ENCODE measurements at places on chromosomes 2 and 18. TPM values are rescaled to one million over a fixed set of nuclear protein-coding genes. Genes with fewer than 3 reads are reported as not detected.

DSG4 gene
- not detected for total RNA-seq

GRCh38 chr18:31380912-31381311 lies 4.3 kb downstream of the DSG4 start:
- no peak for DNase-seq
- no peak overlapping the region for H3K27ac ChIP-seq
- H3K36me3 ChIP-seq = no peaks in the 10 kb centered on the region
- no peaks in the 10 kb centered on the region for H3K27me3 ChIP-seq
- no peaks in the 10 kb centered on the region for H3K4me1 ChIP-seq

GRCh38 chr2:45649858-45650811 lies 1.3 kb upstream of the PRKCE start:
- DNase-seq = peak; percentile 76
- H3K36me3 ChIP-seq = no peaks in the 10 kb centered on the region
- no peaks in the 10 kb centered on the region for H3K27me3 ChIP-seq
- H3K27ac ChIP-seq = peak overlapping the region; percentile 99
- peak overlapping the region; percentile 84 for H3K4me3 ChIP-seq
- peaks cover 14% of the 10 kb centered on the region for H3K4me1 ChIP-seq

DNA sequence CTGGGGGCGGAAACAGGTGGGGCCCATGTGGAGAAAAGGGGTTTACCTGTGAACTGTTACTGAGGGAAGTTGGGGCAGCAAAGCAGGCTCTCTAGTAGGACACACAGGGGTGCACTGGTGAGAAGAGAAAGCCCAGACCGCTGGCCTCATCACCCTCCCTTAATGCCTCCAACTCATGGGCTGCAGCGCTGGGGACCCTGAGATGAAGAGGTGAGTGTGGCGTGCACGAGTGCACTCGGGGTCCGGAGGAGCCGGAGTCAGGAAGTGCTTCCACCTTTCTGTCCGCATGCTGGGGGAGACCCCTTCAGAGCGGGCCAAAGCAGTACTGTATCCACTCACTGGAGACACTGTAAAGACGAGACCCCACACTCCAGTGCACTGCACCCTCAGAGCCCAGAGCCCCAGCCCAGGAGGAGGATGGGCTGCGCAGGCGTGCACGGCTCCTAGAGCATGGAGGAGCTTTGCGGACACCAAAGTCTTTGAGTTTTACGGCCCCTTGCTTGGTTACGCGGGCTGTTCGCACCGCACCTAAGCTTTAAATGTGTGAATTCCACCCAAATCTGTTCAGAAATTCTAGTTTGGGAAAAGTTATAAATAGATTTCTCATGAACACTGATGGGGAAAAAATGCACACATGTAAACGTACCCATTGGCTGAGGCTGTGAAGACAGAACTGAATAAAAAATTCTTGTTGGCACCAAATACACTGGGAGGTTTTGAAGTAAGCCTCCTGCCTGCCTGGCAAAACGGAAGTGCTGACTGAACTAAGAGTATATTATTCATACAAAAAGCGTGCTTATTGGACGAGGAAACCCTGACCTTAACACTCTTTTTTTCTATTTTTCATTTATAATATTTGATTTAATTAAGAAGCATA lies 45.4 kb upstream of the PPP4R1 start:
- no peaks in the 10 kb centered on the region for H3K4me1 ChIP-seq
- H3K27ac ChIP-seq = no peak overlapping the region
- DNase-seq = no peak
- H3K4me3 ChIP-seq = no peak overlapping the region
- H3K27me3 ChIP-seq = no peaks in the 10 kb centered on the region
- H3K36me3 ChIP-seq = no peaks in the 10 kb centered on the region

DNA sequence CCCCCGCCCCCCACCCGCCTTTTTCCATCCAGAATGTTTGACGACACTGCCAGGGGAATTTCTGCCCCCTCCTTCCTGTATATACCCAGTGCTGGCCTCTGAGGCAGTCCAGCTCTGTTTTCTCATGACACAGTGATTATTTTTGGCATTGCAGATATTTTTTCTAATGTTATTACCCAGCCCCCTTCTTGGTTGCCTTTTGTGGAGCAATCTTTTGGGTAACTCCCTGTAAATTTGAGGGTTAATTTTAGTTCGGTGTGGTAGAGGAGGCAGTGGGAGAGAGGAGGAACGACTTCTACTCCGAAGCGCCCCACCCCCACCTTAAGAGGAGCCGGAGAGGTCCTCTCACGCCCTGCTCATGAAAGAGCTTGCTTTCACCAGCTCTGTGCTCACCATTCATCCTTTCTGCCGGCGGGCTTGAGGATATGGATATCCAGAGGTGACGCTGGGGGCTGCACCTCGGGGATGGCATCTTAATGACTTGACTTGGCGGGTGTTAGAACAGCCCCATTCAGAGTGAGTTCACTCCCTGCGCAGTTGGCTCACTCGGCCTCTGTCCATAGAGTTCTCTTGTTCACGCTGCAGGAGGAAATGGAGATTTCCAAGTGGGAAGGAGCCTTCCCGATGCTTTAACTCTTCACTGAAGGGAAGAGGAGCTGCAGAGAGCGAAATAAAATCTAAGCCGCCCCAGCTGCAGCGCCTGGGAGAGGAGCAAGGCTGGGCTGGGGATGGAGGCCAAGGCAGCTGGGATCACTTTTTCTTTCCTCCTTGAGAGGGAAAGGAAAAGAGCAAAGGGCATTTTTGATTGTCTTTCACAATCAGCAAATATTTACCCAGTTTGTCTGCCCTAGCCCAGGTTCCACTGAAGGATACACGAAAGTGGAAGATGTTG lies 38.4 kb downstream of the EPAS1 start:
- H3K4me3 ChIP-seq = peak overlapping the region; percentile 38
- H3K27ac ChIP-seq = peak overlapping the region; percentile 92

RPRM gene
- total RNA-seq = not detected

- DNase-seq = no peak
- no peak overlapping the region for H3K27ac ChIP-seq
- H3K4me1 ChIP-seq = no peaks in the 10 kb centered on the region
- no peaks in the 10 kb centered on the region for H3K27me3 ChIP-seq
These were observed 242.6 kb upstream of the FBXO11 start for GRCh38 chr2:48148841-48149430.

- no peak for DNase-seq
- no peaks in the 10 kb centered on the region for H3K27me3 ChIP-seq
- no peaks in the 10 kb centered on the region for H3K4me1 ChIP-seq
These were observed 38.6 kb downstream of the CABLES1 start for GRCh38 chr18:23173912-23174311.

C2orf76 gene
- 10.9 TPM for total RNA-seq

DNA sequence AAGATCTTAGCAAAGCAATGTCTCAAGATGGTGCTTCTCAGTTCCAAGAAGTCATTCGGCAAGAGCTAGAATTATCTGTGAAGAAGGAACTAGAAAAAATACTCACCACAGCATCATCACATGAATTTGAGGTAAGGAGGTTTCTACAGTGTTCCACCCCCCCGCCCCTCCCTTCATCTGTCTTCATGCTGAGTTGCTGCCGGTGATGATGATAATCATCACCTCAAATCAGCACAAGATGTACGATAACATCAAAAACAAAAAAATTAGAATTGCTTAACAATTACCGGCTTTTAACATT lies 14.6 kb downstream of the UGP2 start:
- no peak overlapping the region for H3K27ac ChIP-seq
- peaks cover 13% of the 10 kb centered on the region for H3K4me1 ChIP-seq
- DNase-seq = no peak

KIF1A gene
- total RNA-seq = 31.9 TPM

- no peaks in the 10 kb centered on the region for H3K4me1 ChIP-seq
- no peaks in the 10 kb centered on the region for H3K27me3 ChIP-seq
- no peak overlapping the region for H3K4me3 ChIP-seq
- DNase-seq = no peak
- H3K27ac ChIP-seq = no peak overlapping the region
- no peaks in the 10 kb centered on the region for H3K36me3 ChIP-seq
These were observed 140.9 kb downstream of the CAPN13 start for GRCh38 chr2:30666266-30666874.

RGPD3 gene
- total RNA-seq = 0.20 TPM

- no peaks in the 10 kb centered on the region for H3K4me1 ChIP-seq
- no peaks in the 10 kb centered on the region for H3K27me3 ChIP-seq
- H3K36me3 ChIP-seq = no peaks in the 10 kb centered on the region
- no peak overlapping the region for H3K4me3 ChIP-seq
- no peak for DNase-seq
- no peak overlapping the region for H3K27ac ChIP-seq
These were observed 3.5 kb upstream of the FN1 start for GRCh38 chr2:215439404-215439803.
